NCI-H1105 (cell line): ENCODE measurements at places on chromosomes 13 and 19.

GRCh38 chr19:35975608-35976214, 19.3 kb upstream of the SDHAF1 start:
- DNase-seq, result no peak

DNA sequence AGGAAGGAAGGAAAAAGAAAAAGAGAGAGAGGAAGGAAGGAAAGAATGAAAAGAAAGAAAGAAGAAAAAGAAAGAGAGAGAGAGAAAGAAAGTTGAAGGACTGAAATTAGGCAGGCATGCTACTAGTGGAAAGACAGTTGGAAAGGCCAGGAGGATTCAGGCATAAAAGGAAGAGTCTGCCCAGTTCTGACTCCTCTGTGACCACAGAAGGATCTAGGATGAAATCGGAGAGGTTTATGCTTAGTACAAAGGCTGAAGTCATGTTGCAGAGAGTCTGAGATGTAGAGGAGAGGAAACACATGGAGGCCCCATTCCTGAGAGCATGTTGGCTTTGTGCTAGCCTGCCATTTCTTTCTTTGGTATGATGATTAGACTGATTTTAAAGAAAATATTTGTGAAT, 246.5 kb upstream of the ARGLU1 start:
- DNase-seq, result no peak

DNA sequence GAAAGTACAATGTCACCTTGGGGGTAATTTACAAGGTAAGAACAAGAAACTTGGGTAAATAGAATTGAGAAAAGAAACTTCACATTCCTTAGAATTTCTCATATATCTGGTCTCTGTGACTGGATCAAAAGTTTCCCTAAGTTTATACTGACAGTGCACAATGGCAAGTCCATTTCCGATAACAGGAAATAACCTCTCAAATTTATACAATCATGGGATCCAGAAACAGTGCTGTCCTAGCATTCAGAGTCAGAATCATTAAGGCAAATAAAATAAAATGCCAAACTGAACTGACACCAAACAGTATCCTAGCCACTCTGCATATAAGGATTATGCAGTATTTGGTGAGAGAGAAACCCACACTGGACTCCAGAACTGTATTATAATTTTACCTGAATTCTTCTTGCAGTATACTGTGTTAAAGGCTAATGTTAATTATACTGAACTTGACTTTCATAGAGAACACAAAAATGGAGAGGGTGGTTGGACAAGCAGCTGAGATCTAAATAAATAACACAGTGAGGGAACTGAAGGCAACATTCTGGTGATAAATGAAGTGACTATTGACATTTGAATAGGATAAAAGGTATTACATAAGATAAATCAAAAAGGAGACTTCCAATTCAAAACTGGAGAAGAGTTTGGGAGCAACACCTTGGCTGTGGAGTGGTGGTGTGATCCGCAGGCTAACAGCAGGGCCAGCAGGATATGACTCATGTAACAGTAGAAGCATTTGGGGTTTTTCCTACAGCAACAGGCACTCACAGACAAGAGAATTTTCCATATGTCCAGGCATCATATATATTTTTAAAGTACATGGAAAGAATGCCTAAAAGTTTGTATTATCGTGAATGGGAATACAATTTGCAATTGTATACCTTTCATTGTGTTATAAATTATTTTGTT, 932.5 kb upstream of the MIR17HG start:
- no peak for DNase-seq

DNA sequence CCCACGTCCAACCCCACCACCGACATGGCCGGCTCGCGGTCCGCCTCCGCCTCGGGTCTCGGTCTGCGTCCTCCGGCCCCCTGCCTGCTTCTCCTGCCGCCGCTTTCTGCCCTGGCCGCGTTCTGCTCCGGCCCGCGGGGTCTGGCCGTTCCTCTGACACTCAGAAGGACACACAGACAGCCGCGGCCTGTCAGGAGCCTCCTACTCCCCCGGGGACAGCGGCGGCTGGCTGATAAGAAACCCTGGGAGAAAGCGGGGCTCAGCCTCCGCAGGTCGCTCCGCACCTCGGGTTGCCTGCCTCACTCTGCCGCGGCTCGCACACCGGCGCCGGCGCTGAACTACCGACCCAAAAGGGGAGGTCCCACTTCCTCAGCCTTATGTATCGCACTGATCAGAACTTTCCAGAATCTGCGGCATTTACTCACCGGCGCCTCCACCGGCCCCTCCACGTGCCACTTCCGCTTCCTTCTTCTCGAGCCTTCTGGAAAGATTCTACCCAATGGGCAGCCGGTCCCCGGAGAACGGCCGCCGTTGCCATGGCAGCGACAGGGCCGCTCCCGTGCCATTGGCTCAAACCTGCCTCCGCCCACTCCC, at the start of gene HSPH1:
TSS of gene HSPH1 (minus strand) at position 348 of the 594 bp plus-strand sequence. CDS start at position 26, 322 bp downstream.
- DNase-seq, result peak; percentile 92

GRCh38 chr19:29384656-29385055, 141.1 kb upstream of the VSTM2B start:
- no peak for DNase-seq

DNA sequence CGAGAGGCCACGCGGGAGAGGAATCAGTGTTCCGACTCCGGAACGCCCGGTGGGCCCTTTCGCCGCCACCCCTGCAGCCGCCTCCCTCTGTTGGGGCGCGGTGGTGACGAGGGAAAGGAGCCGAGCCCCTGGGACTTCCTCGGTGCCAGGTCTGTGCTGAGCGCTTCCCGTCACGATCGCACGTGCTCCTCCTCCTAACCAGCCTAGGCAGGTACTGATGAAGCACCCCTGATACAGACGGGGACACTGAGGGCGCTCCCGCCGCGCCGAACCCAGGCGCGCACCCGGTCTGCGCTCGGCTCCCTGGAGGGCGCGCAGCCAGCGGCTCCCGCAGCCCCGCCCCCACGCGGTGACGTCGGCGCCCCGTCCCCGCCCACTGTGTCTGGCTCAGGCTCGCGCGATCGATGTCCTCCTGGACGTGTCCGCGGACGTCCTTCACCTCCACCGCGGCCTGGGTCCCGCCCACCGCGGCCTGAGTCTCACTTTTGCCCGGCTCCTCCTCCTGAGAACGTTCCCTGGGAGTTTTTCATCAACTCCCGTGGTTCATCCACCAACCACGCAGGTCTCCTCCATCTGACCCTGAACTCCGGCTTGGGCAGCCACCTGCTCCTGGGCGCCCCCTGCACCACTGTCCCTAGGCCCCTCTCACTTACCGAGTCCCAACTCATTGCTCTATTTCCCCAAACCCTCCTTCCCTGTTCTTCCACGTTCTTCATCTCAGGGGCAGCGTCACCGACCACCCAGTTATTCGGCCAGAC, 2.6 kb upstream of the KLK15 start:
- DNase-seq, result peak; percentile 70
